ENCODE measurements at places on chromosomes 3 and 15.

DNA sequence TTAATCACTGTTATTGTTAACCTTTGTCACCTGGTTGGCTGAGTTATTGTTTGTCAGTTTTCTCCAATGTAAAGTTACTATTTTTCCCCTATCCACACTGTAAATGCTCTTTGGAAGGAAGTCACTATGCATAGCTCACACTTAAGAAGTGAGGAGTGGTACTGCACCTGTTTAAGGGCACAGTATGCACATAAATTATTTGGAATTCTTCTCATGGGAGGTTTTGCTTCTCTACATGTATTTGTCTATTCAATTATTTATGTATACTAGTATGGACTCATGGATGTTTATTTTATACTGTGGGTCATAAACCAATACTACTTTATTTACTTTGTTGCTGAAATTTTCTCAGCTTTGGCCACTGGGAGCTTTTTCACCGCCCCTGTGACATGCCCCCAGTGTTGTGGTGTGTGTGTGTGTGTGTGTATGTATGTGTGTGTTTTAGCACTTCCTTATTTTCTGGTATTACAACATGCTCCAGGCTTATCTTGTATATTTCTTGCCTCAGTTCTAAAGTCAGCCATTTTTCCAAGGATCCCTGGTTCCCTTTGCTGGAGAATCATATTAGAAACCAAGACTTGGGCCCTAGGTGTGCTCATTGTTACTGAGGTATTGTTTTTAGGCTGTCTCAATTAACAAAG, 290.5 kb downstream of the KBTBD8 start:
- no peak for DNase-seq

GRCh38 chr3:70360979-70361760, 48.7 kb upstream of the MDFIC2 start:
- no peak for DNase-seq

DNA sequence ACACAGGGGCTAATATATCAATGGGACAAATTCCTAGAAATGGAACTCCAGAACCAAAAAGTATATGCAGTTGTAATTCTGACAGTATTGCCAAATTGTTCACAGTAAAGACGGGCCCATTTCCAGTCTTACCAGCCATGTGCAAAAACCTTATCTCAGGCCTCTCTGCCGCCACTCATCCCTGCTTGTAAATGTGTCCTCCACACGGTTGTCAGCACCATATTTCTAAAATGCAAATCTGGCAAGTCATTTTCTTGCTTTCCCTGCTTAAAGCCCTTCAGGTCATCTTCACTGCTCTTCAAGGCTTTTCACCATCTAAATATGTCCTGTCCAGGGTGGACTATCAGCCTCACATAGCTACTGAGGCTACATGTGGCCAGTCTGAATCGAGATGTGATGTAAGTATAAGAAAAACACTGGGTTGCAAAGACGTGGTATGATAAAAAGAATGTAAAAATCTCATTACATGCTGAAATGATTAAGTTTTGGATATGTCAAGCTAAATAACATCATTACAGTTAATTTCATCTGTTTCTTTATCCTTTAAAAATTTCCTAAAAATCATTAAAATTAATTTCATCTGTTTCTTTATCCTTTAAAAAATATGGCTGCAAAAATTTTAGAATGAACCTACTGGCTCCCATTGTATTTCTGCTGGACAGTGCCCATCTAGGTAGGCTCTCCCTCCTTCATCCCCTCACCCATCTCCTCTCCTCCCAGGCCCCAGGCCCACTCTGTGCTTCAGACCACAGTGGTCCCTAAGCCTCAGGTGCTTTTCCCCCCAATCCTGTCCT, 980 bp downstream of the PARP9 start:
- DNase-seq: no peak

DNA sequence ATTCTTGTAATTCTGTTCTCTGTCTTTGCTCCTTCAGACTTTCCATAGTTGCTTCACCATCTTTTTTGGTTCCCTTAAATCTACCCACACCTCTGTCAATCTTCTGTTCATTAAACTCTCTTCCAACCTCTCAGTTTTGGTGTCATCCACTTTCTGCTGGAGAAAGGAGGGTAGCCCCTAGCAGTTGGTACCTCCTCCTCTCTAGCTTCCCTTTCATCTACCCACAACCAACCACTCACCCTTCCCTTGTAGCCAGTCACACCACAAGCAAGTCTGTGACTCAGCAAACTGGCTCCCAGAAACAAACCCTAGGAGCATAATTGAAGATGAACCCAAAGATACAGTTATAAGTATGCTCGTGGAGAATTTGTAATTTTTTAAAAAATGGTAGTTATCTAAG, 318.6 kb downstream of the FHIT start:
- no peak for DNase-seq

GRCh38 chr3:160784853-160785252, 28.8 kb downstream of the PPM1L start:
- DNase-seq: no peak

DNA sequence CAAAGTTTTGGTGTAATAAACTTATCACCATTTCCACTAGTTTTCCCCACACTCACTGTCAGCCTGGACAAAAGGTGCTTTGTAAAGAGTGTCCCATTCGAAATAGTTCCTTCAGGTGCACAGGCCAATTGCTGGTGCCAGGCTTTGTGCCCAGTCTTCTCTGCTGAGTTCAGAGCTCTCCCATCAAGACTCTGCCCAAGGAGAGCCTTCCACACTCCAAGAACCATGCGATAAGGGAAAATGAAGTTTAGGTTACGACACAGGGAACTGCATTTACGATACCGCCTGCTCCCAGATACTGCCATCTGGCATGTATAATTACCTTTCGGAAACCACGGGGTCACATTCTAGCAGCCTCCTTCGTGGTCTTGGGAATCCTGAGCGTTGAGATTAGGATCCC, 379.6 kb downstream of the MECOM start:
- no peak for DNase-seq

DNA sequence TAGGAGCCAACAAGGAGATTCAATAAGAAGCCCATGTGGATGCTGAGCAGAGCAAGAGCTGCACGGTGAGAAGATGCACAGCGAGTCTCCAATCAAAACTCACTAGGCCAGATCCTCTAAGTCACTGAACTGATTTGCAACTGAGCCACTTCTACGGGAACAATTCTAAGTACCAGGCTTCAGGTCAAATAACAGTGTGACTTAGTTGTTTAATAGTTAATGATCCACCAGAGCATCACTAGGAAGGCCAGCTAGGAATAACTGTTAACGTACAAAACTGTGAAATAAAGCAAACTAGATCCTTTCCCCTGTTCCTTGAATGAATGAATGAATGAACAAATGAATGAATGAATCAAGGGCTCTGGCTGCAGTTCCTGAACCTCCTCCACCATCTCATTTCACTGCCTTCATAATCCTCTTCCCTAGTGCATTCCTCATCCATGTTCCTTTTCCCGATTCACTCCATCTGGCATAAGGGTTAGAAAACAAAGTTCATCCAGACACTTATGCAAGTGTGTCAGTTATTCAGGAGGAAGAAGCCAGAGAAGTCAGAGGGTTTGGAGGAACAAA, 59.7 kb downstream of the ATP8B4 start:
- no peak for DNase-seq

- no peak for DNase-seq
These were observed 2.1 kb downstream of the LDHAL6B start for GRCh38 chr15:59208613-59209249.

DNA sequence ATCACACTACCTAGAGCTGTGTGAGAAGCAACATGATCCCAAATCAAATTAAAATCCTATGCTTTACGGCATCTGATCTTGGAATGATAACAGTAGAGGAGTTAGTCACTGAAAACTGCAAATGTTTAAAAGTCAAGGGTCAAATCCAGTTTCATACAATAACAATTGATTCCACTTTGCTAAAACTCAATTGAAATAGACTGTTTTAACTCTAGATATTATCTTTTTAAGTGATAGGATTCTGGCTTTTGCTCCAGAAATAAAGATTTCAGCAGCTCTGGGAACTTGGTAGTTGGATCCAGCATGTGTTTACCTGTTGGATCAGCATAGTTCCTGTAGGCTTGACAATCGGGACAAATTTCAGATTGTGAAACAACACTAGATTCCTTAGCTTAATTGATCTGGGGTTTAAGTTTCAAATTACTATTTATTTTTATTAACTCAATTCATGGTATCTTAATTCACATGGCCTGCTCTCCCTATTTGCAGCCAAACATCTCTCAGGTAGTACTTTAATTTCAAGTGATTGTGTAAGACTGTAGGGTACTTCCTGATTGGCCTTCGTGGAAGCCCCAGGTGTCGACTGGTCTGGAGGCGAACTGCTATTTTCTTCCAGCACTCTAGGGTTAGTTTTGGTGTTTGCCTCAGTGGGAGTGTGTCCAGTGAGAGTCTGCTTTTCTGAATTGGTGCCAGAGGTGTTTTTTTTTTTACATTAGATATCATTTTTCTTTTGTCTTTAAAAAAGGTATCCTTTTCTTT, 16.6 kb downstream of the NFKBIZ start:
- DNase-seq: no peak

GRCh38 chr15:67359431-67360079, 105.0 kb downstream of the IQCH start:
- DNase-seq: peak; percentile 23

DNA sequence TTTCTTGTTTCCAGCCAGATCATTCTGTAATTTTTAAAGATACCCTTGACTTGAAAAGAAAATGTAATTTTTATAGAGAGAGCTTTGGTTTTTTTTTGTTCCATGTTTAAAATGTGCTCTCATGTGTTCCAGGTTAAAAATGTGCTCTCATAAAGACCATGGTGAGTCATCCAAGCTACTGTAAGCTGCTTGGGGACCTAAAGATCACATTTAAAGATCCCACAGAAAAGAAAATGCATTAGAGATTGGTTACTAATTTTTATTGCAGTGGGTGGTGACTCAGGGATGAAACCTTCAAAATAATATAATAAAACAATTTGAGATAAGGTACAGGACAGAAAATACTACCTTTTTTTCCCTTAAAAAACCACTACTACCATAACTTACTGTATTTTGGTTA, 11.0 kb downstream of the TCF12 start:
- no peak for DNase-seq

DNA sequence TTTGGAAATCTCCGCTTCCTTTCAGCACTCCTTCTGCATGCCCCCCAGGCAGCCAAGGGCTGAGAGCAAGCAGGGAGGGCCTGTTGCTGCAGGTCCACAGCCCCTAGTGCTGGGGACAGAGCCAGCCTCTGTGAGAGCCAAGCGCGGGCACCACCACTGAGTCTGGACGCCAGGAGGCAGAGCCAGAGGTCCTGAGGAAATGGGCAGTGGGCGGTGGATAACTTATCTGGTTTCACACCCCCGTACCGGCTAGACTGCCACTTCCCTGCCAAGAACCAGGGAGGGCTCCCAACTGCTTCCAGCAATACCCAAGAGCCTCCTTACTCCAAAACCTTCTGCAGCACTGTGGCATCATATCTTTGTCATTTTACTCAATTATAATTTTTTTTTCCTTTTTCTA, 141.6 kb upstream of the IGF1R start:
- DNase-seq: no peak

DNA sequence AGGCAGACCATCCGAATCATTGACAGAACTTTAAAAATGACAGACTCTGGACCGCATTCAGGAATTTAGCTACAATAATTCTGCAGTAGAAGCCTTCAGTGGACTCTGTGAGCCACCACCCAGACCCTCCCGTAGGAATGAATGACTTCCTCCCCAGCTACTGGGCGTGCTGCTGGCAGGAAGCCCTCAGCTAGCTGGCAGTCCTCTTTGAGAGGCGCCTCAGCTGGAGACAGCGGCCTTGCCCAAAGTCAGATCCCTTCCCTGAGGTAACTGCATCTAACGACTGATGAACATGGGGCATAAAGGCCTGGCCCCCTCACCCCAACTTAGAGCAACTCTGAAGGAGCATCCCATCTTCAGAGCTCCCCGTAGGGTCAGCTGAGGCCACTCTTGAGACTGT, 25.8 kb downstream of the CRABP1 start:
- no peak for DNase-seq

DNA sequence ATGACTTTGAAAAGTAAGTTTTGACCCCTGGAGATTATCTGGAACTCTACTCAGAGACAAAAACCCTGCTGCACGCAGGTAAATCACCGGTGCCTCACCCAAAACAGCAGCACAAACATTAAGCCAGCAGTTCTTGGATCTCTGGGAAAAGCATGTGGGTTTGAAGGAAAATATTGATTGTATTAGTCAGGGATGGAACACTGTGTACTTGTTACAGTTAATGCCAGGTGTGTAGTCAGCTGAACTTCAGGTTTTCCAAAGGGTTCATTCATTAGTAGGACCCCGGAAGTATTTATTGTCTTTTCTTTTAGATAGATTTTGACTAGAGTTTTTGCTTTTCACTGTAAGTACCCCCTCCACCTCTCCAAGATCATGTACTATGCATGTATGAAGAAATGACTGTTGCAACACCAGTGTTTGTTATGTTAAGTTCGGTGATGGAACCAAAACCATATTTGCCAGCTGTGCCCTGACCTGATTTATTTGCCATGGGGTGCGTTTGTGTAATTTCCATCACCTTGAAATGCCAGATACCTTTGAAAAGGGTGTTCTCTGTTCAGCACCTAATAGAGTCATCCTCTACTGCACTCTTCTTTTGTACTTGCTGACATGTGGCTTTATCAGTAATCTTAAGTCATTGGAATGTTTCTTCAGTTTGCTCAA, 14.5 kb downstream of the ARHGEF26 start:
- DNase-seq: no peak

- DNase-seq: no peak
These were observed 265.9 kb downstream of the SHQ1 start for GRCh38 chr3:72582211-72582878.

GRCh38 chr3:164393171-164393570, 685.1 kb downstream of the SI start:
- no peak for DNase-seq

- no peak for DNase-seq
These were observed 1271.3 kb downstream of the ROBO1 start for GRCh38 chr3:78496501-78496900.

GRCh38 chr3:148227534-148227933, 470.2 kb upstream of the AGTR1 start:
- no peak for DNase-seq

GRCh38 chr3:195693428-195694216, 27.2 kb upstream of the MUC20 start:
- DNase-seq: no peak

GRCh38 chr15:101122266-101122665, 129.6 kb downstream of the CHSY1 start:
- DNase-seq: no peak

DNA sequence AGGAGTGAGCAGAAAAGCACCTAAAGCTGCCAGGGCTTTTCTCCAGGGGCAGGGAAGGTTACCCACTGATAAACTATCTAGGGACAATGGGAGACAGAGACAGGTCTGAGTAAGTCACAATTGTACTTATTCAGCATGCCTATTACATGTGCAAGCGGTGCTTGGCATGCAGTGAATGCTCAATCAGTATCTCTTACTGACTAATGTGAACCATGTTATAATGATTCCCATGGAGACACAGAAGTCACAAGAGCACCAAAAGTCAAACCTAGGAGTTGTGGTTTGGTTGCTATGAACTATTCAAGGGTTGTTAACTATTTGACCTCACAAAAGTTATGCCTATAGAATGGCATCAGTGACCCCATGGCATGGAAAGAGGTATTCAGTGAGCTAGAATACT, 50.0 kb upstream of the RASGRP1 start:
- no peak for DNase-seq

Data from NCI-H1092 (cell line).